ENCODE measurements at places on chromosomes 2 and 18. TPM values are rescaled to one million over a fixed set of nuclear protein-coding genes. Genes with fewer than 3 reads are reported as not detected.

The SIX3 gene
- under 0.01 TPM for total RNA-seq

The EN1 gene
- under 0.01 TPM for total RNA-seq

The MAP3K2 gene
- 50.0 TPM for total RNA-seq

The GYPC gene
- total RNA-seq, result 82.4 TPM

The DSG3 gene
- total RNA-seq, result under 0.01 TPM

The KCNG2 gene
- total RNA-seq, result not detected

The FBXO48 gene
- 0.66 TPM for total RNA-seq

The LCT gene
- under 0.01 TPM for total RNA-seq

The FRZB gene
- 0.12 TPM for total RNA-seq

The TMEM163 gene
- total RNA-seq, result not detected

The ABCA12 gene
- total RNA-seq, result not detected

The DSEL gene
- total RNA-seq, result 69.8 TPM

The PER2 gene
- 7.4 TPM for total RNA-seq

The LYPD1 gene
- total RNA-seq, result 0.22 TPM

The CCDC74B gene
- total RNA-seq, result 9.8 TPM

The PDE1A gene
- 20.0 TPM for total RNA-seq

The HNMT gene
- 61.4 TPM for total RNA-seq

The RTP5 gene
- total RNA-seq, result not detected

The ADAM23 gene
- total RNA-seq, result 9.9 TPM

The IL1RL1 gene
- 0.77 TPM for total RNA-seq

Measured in uterine smooth muscle cell (primary cell).